ENCODE measurements at places on chromosomes 3 and 15.

GRCh38 chr3:135929670-135930069 lies 35.9 kb upstream of the PPP2R3A start:
- no peak for DNase-seq

DNA sequence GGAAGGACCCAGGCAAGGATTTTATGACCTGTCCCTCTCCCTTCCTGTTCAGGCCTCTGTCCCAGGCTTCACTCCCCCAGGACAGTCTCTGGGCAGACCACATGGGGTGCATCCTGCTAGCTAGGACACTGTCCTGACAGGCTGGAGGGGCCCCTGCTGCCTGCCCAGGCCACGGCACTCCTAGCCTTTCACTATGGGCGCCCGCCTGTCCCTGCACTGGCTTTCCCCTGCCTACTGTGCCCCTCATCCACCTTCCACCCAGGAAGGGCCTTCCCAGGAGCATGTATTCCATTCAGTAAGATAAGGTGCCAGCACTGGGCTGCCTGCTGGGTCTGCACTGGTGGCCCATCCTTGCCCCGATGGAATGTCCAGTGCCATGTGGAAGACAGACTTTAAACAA lies 145.3 kb downstream of the DNAJB8 start:
- DNase-seq = peak; percentile 6

DNA sequence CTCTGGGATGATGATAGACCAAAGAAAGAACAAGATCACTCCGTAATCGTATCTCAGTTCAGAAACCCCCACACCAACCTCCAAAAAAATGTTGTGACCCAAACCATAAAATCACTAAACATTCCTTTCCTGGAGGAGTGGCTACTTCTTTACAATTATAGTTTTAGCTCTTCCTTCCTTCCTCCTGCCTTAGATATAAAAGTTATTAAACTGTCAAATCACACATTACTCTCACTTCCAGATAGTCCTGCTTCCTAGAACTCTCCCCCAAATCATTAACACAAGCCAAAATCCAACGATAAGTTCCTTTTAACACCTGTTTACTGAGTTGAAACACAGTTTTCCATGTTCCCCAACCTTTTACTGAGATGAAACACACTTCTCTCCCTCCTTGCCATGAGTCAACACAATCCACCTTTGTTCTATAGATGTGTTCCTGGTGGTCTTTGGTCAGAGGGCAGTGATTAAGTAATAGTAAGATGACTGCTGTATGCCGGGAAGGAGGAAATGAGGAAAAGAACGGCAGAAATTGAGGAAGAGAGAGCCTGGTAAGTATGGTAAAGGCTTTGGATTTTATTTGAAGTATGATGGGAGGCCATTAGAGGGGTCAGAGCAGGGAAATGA lies 8.3 kb upstream of the CRYGS start:
- no peak for DNase-seq

DNA sequence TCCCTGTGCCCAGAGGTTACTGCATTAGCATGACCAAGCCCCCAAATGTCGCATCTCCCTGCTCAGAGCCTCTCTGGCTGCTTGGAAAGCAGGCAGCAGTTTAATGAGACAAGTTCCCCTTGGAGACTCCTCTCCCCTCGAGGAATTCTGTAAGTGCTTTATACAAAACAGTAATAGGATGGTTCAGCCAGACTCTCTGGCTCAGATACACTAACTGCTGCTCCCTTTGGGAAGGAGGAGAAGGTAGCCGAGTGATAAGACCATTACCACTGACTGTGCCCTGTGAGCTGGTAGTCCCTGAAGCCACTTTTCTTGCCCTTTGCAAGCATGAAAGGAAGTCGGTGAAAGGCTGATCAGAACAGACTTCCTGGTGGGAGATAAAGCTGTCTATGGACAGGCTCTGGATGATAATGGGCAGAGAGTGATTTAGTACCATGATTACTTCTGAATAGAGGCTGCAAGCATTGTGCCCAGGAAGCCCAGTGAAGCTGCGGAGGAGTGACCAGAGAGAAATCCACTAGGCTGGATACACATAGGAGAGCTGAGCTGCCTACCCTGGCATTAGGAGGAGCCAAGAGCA lies 100.8 kb downstream of the SEMA6D start:
- no peak for DNase-seq

- DNase-seq = no peak
These were observed 32.0 kb upstream of the RYK start for GRCh38 chr3:134282659-134283047.

DNA sequence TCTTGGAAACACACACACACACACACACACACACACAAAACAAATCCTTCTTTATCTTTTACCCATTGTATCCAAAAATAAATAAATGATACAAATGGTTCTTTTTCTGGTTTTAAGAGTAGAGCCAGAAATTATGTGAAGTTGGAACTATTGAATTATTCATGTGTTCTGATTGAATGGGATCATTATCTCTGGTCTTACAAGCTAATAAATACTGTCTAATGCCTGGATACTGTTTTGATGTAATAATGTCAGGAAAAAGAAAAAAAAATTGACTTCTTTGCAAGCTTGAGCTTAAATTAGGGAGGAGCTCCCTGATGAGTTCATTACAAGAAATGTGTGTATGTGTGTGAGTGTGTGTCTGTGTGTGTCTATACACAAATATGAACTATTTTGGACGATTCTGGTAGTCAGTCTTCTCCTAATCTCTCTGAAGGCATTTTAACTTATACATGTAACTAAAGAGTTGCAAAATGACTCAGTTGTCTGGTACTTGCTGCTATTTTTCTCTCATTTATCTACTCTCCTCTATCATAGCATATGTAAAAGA lies 507.2 kb upstream of the AGTR1 start:
- DNase-seq = no peak

DNA sequence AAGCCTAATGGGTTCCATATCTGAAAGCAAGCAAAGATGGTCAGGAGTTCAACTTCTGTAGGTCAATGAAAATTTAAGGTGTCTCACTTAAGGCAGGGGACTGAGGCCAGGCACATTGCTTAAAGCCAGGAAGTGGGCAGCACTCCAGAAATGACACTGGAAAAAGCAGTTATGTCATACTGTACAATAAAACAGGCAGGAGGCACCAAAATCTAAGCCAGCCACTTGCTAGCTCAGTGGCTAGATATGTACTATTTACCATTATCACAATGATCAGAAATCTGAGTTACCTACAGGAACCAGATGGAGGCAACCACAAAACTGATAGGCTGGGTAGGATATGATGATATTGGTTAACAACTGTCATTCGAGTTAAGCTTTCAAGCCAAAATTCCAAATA lies 57.3 kb downstream of the FRMD5 start:
- DNase-seq = no peak

DNA sequence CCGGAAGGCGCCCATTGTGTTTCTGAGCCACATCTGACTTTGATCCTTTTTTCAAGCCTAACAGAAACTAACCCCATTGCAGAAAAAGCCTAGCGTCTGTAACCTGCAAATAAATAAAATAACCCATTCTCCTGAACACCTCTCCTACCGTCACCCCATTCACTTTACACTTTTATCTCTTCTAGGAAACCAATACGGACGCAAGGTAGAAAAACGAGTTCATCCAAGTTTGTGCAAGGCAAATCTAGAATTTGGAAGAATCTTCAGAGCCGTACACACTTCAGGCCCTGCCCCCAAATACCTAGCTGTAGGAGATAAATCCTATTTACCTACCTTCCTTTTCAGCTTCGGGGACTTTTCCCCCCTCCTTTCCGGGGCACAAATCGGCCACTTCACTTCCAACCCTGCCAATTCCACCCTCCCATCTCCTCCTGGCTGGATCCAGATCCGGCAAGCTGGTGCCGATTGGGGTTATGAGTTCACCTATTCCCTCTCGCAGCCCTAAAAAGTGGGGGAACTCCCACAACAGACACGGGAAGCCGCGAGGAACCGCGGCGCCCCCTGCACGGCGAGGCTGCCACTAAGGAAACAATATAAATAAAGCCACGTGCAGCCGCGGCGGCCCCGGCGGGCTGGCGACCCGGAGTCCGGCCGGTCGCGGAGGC lies 987 bp downstream of the PRTG start:
- DNase-seq = peak; percentile 67

- no peak for DNase-seq
These were observed 25.9 kb downstream of the ADGRG7 start for GRCh38 chr3:100635273-100635701.

- no peak for DNase-seq
These were observed 179.6 kb downstream of the EPHB1 start for GRCh38 chr3:134974624-134975023.

DNA sequence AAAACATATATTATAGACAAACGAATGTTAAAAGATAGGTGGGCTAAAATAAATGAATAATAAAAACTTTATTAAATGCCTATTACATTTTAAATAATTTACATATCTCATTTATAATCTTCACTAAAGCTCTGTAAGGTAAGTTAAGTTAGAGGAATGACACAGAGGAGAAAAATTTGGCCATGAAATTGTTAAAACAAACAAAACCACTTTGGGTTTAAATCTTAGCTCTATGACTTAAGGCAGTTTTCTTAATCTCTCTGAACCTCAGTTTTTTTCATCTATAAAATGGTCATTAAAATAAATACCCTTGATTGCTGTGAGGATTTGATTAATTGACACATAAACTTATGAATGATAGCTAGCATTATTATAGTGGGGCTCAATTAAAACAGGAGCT lies 404.8 kb upstream of the ATP11B start:
- DNase-seq = no peak

- DNase-seq = no peak
These were observed 55.2 kb upstream of the CHRNA7 start for GRCh38 chr15:31974855-31975829.

DNA sequence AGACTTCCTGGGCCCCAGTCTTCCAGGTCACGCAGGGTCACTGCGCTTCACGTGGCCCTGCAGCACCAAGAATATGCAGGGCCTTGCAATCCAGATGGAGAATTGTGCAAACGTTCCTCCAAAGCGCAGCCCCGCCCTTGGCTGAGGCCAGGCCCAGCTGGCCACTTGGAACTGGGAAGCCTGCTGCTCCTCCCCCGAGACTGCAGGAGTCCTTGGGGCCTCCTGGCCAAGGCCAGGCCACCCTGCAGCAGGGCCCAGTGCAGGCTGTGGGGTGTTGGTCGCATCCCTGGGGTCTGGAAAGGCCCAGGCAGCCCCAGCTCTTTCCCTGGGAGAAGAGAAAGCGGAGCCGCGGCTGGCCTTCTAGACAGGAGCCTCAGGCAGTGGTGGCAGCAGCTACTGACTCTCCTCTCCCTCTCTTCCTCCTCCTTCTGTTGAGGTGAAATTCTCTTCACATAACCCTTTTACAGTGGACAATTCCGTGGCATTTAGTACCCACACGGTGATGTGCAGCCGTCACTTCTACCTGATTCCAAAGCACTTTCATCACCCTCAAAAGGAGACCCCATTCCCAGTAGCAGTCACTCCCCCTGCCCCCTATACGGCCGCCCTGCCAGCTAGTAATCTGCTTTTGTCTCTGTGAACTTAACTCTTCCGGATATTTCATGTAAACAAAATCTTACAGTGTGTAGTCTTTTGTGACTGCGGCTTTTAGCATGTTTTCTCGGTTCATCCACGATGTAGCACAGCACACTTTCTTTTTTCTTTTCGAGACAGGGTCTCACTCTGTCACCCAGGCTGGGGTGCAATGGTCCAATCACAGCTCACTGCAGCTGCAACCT lies 103.9 kb downstream of the TMEM266 start:
- DNase-seq = no peak

GRCh38 chr3:112606098-112606497 lies 34.8 kb downstream of the CCDC80 start:
- DNase-seq = no peak

DNA sequence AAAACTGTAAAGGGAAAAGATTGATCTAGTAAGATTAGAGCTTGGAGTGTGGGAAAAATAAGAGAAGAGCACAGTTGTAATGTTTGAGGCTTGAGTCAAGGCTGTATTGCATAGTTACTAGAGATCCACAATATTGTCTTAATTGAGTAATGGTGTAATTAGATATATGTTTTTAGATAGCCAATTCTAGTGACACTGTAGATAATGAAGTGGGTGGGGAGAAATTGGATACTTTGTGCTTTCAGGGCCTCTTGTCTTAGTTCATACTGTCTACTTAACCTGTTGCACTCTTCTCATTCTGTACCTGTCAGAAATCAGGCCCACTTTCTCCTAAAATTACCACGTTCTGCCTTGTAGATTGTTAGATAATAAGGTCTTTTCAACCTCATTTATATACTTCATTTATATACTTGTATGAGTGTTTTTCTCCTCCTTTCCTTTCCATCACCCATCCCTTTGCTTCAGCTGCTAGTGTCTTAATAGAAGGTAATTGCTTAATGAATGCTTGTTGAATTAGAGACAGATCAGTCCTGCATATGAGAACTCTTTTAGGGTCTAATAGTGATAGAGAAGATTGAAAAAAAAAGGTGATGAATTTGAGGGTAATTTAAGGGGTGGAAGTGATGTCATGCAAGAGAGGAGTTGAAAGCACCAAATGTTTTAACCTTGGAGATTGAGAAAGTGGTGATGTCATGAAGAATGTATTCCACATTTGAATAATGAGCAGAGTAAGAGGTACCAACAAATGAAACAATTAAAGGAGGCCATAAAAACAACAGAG lies 32.0 kb downstream of the PIK3CA start:
- no peak for DNase-seq

Data from left forelimb (tissue), 1 donor.